ENCODE measurements at places on chromosomes 5 and 9. TPM values are rescaled to one million over a fixed set of nuclear protein-coding genes. Genes with fewer than 3 reads are reported as not detected.

Gene SLC25A2
- not detected for total RNA-seq

Gene BTNL8
- 0.27 TPM for total RNA-seq

Gene CRHBP
- total RNA-seq: 0.92 TPM

Gene FOXD4
- 0.12 TPM for total RNA-seq

Gene EQTN
- total RNA-seq: not detected
